Body of pancreas (tissue), 4 donors: ENCODE measurements at places on chromosomes 13 and 19. TPM values are rescaled to one million over a fixed set of nuclear protein-coding genes. Genes with fewer than 3 reads are reported as not detected.

GRCh38 chr19:38213911-38214625 lies 10.0 kb downstream of the DPF1 start:
- H3K4me1 ChIP-seq, result no peaks in the 10 kb centered on the region
- no peak overlapping the region for H3K27ac ChIP-seq
- H3K27me3 ChIP-seq, result peaks cover 4% of the 10 kb centered on the region
- no peaks in the 10 kb centered on the region for H3K36me3 ChIP-seq
- no peak for DNase-seq
- no peak overlapping the region for H3K4me3 ChIP-seq

DNA sequence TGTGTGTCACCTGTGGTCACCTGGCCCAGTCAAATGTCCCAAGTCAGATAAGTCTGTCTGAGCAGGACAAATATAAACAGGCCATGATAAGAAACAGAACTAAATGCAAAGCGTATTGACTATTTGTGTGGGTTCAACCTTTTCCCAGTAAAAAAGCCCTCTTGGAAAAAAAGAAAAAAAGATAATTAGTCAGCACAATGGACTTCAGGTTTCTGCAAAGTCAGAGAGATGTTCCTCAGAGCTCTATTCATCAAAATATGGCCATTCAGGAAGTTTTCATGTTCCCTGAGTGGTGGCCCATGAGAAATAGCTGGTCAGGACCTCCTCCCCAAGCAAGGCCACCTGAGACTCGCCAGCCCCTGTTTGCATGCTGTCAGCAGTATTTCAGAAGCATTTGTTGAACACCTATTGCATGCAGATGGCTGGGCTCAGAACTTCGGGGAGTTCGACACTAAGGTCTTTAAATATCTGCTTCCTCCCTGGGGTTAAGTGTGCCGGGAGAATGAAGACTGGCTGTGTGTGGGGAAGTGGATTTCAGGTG lies 2.7 kb downstream of the FFAR3 start:
- DNase-seq, result no peak
- H3K27ac ChIP-seq, result no peak overlapping the region
- no peak overlapping the region for H3K4me3 ChIP-seq
- H3K27me3 ChIP-seq, result no peaks in the 10 kb centered on the region

- H3K27ac ChIP-seq, result peak overlapping the region; percentile 60
- DNase-seq, result peak; percentile 36
- H3K36me3 ChIP-seq, result no peaks in the 10 kb centered on the region
- H3K4me1 ChIP-seq, result peaks cover 34% of the 10 kb centered on the region
- no peak overlapping the region for H3K4me3 ChIP-seq
Observed at GRCh38 chr19:294946-295686, 3.9 kb upstream of the PLPP2 start.

ZNF100 gene
- 6.2 TPM for total RNA-seq
